ENCODE measurements at places on chromosomes 12 and 14. TPM values are rescaled to one million over a fixed set of nuclear protein-coding genes. Genes with fewer than 3 reads are reported as not detected.

- DNase-seq: peak; percentile 61
Measured at GRCh38 chr12:123571343-123571813, 13.0 kb upstream of the TMED2 start.

DNA sequence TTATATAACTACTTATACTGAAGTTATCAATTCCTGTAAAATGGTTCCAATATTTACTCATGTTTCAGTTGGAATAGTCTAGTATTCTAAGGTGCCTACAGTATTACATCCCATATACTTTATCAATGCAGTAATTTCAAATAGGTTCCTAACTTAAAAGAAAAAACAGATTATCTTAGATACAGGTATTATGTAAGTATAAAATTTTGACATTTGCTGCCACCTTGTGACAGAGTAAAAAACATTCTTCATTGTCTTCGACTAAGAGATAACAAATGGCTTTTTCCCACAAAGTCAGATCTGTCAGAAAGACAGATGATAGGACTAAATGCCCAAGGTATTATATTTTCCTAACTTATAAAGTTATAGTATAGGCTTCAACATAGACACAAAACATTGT lies 78.7 kb downstream of the TXNDC16 start:
- no peak for DNase-seq

GRCh38 chr14:64238631-64239030 lies 55.5 kb downstream of the ESR2 start:
- DNase-seq: no peak

- DNase-seq: no peak
Measured at GRCh38 chr14:50826681-50827080, 4.3 kb downstream of the NIN start.

DNA sequence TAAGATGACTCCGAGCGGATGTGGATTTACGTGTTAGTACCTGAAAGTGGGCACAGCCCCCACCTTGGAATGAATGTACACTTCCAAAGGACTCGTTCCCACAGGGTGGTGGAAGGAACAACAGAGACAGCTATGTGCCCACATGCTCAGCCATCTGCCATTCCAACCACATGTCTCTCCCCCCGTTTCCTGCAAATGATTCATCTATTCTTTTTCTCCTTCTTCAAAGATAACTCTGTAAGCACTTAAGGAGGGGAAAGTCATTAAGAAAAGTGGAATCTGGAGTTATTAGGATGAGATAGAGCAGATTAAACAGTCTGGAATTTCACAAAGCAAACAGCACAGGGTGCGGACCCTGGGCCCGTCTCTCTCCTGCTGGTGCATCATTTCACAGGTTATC lies 18.5 kb upstream of the DUSP6 start:
- no peak for DNase-seq

DNA sequence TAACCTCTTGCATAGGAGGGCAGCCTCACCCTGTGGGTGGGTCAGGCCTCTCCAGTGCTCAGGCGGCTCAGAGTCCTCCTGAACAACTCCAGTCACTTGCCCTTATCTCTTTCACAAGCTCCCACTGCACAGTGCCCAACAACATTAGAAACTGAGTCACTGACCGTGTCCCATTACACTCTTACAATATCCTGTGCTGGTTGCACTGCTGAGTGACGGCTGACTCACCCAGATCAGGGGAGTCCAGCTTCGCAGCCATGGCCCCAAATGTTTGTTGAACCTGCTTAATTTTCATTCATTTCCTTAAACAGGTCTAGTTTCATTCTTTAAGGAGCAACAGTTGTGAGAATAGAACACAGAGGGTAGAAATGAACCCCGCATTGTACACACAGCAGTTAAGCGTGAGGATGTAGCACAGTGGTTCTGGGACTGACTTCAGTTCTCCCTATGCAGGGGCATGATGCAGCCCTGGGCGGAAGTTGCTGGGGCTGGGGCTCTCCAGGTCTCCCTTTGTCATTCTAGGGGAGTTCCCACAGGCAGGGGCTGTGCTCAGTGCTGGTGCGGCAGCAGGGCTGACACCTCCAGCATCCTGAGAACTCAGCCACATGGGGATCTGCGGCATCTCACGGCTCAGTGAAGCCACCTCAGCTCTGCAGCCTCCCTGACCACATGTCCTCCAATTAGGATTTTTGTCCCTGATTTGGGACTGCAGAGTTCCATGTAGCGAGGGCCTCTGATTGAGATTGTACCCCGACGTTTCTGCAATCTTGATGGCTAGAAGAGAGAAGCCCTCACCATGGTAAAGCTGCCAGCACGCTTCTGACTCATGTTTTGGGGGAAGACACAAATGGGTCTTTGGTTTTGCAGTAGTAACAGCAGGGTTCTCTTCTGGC lies 16.1 kb downstream of the GPR68 start:
- peak; percentile 63 for DNase-seq

GRCh38 chr12:89706986-89707702 lies 1.5 kb downstream of the ATP2B1 start:
- DNase-seq: no peak

GRCh38 chr12:37672655-37673260 lies 643.8 kb upstream of the ALG10B start:
- DNase-seq: no peak

DNA sequence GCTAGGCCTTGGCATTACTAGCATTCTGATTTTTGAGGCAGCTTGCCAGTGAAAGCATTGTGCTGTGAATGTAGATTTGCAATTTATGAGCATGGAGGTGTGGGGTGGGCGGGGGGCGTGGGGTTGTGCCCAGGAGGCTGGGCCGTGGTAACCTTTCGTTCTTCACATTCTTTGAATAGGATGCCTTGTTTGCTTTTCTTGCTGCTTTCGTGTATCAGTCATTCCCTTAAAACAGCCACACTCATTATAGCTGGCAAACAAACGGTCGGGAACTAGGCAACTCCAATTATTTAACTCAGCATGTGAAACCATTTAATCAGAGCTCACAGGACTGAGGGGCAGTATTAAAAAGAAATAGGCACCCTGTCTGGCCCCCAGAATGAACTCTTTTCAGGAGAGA lies 115.9 kb upstream of the PELI2 start:
- DNase-seq: no peak

GRCh38 chr14:97350415-97350814 lies 553.2 kb downstream of the VRK1 start:
- no peak for DNase-seq

- DNase-seq: no peak
Measured at GRCh38 chr14:96225745-96226151, 21.1 kb downstream of the BDKRB2 start.

- DNase-seq: no peak
Measured at GRCh38 chr12:87051621-87052020, 795.4 kb upstream of the MGAT4C start.

GRCh38 chr12:129310346-129310745 lies 457.1 kb downstream of the GLT1D1 start:
- DNase-seq: no peak

- no peak for DNase-seq
Measured at GRCh38 chr12:54654926-54655325, 6.8 kb upstream of the DCD start.

DNA sequence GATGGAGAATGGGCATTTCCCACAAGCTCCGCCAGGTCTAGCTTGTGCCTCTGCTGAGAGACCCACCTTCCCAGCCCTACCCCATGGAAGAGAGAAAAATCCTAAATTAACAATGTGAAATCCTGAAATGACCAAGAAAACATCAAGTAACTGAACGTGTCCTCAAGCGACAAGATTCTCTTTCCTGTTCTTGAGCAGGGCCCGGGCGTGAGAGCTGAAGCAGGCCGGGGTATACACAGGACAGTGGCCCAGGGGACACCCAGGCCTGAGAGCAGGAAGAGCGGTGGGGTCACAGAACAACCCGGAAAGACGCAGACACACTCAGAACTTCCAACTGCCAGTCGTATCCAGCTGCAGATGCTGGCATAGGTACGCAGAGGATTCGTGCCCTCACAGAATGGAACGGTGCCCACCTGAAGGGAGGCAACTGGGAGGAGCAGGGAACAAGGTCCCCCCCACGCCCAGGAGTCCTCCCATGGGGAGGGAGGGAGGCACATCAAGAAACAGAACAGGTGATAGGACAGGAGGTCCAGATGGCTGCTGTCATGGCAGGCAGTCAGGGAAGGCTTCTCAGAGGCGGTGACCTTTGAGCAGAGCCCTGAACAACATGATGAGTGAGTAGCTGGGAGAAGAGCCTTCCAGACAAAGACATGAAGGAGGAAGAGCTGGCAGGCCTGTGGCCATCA lies 9.1 kb downstream of the RIMBP2 start:
- DNase-seq: no peak

DNA sequence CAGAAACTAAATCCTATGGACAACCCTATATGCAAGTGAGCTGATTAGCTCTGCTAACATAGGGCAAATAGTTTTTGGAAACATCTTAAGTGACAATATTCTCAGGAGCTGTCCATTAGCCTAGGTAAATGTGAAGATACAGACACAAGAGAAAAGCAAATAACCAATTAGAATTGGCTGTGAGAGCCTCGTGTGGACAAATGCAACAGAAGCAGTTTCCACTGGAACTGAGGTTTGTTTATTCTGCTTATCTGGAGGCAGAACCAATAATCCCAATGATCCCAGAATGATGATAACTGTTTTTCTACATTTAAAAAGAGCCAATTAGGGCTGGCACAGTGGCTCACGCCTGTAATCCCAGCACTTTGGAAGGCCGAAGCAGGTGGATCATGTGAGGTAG lies 43.2 kb upstream of the YAF2 start:
- no peak for DNase-seq

DNA sequence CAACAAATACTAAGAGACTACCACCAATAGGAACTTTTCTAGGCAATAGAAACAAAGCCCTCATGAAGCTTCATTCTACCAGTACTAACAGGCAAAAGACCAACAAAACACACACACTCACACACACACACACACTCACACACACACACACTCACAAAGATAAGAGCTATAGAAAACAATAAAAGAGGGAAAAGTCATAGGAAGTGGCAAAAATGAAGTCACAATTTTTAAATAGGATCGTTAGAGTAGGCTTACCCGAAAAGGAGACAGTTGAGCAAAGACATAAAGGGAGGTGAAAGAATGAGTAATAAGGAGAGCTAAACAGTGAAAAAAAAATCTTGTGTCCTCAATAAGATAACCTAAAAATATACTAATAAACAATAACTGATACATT lies 66.5 kb downstream of the C2CD5 start:
- no peak for DNase-seq

DNA sequence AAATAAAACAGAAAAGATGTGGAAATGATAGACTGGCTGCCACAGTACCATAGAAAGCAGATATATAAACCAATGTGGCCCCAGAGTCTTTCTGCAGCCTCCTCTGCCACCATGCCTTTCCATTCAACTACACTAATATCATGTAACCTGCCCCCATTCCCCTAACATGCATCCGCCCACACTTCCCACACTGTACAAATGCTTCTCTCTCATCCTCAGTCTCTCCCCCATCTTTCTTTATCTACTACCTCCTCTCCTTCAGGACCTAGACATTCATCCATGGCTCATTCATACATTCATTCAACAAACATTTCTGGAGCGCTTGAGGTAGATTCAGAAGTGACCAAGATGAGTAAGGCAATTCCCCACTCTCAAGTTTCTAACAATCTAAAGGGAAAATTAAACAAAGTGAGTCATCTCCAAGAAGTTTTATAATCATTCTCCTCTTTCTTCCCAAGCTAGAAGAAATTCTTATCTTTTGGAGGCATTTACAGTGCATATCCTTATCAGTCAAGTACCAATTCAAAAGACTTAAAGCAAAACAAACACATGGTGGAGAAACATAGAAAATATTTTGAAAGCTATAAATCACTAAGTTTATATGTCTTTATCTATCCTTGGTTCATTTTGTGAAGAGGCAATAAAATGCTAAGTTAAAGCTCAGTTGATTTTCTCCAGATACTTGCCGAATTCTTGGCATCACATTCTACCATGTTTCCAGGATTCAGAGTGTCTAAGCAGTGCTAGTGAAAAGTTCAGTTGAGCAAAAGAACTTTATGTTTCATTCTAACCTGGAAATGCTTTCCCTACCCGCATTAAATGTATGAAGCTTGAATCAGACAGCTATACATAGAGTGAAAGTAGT lies 70.5 kb upstream of the FRMD6 start:
- no peak for DNase-seq

GRCh38 chr12:42099433-42099832 lies 45.2 kb downstream of the GXYLT1 start:
- no peak for DNase-seq

DNA sequence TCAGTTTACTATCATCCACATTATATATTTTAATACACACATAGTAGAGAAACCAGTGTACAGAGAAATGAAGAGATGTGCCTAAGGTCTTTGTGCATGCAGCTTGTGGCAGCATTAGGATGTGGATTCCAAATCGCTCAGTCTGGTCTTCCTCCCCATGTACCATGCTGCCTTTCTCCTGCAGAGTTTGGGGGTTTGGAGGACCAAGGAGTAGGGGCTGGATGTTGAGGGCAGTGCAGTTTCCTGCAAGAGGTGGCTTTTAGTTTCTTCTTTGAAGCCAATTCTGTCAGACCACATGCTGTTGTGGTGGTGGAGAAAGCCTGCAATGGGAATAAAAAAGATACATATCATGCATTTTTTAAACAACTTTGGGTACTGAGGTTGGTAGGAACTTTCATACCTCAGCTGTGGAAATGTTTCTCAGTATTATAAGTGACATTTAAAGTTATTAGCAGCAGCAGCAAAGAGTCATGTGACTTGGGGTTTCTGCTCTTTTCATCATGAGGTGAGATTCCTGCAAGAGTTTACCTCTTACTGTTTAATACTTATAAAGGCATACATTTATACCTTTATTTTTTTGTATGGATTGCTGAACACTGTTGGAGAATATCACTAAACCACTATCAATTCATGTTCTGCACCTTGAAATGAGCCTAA lies 34.4 kb downstream of the TESPA1 start:
- no peak for DNase-seq

- no peak for DNase-seq
Measured at GRCh38 chr14:77151918-77152588, 10.5 kb upstream of the ZDHHC22 start.

DNA sequence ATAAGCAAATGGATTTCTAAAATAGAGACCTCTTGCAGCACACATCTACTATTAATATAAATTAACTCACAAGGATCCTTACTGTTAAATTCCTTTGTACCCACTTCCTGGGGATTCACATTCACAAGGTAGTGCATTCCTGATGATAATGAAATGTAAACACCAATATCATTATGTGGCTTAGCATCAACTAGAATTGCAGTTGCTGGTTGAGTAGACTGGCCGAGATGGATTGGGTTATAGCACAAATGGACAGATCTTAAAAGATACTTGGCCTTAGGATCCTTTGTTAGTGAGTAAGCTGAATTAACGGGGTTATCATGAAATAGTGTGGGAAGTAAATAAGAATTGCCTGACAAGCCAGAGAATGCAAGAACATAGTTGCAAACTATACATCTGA lies 369.1 kb downstream of the AEBP2 start:
- DNase-seq: no peak

- DNase-seq: no peak
Measured at GRCh38 chr12:25424211-25424731, 128.8 kb downstream of the LMNTD1 start.

GRCh38 chr14:75595226-75595625 lies 16.8 kb downstream of the FLVCR2 start:
- DNase-seq: no peak

Gene HEBP1
- 8.3 TPM for total RNA-seq

Gene RPS6KL1
- 13.6 TPM for total RNA-seq

Gene CISTR
- total RNA-seq: not detected

Gene KLHL28
- total RNA-seq: 4.1 TPM

Gene SCNN1A
- 0.34 TPM for total RNA-seq

Gene FLRT2
- total RNA-seq: 0.02 TPM

Gene TSPAN11
- total RNA-seq: not detected

Gene TM7SF3
- 24.8 TPM for total RNA-seq

Gene SERPINA10
- total RNA-seq: not detected

Gene GMFB
- 22.7 TPM for total RNA-seq
